HAP-1 (cell line): ENCODE measurements at places on chromosomes 4 and X.

DNA sequence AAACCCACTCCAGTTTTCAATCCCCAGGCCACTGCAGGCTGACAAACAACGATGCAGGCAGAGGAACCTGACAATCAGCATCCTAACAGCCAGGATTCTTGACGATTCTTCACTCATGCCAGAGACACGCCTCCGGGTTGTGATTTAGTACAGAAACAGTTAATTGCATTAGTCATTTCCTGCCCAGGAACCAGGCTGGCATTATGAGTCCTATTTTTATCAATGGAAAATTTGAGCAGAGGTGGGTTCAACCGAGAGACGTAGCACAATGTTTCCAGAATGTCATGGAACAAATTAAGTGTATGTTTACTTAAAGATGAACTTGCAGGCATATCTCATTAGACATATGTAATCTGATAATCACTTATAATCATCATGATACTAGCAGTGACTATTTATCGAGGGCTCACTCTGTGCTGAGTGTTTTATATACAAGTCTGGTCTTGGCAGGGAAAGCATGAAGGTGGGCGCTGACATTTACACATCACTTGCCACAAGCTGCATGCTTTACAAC is 159.7 kb downstream of the NSUN7 start:
- DNase-seq = no peak

GRCh38 chr4:81606166-81606565 is 134.5 kb upstream of the RASGEF1B start:
- no peak for DNase-seq

DNA sequence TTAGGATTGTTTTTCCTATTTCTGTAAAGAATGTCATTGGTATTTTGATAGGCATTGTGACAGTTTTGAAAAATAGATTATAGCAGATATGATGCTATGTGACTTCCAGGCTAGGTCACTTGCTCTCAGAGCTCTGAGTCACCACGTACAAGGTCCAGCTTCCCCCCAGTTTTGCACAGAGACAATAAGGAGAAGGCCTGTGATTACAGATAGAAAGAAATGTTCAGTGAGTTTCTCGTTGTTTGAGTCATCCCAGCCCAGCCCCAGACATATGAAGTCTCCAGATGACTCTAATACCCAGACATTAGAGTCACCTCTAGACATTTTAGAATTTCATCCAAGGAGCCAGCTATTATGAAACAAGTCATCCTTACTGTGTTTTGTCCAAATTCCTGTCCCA is 57.2 kb downstream of the MFAP3L start:
- no peak for DNase-seq

DNA sequence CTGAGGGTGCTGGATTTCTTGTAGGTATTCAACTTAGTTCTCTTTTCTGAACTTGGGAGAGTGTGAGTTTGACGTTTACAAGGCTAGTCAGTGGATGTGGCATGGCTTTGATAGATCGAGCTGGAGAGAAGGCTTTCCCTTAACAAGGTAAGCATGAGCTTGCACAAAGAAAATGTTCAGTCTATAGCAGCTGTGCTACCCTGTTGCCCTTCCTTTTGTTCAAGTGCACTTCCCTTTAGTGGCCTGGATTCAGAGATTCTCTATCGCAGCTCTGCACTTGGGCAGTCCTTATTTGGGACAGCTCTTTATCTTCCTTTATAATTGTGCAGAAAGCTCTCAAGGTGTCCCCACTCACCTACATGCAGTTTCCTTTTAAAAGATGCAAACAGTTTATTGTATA is 198.0 kb downstream of the ARHGAP24 start:
- DNase-seq = no peak

DNA sequence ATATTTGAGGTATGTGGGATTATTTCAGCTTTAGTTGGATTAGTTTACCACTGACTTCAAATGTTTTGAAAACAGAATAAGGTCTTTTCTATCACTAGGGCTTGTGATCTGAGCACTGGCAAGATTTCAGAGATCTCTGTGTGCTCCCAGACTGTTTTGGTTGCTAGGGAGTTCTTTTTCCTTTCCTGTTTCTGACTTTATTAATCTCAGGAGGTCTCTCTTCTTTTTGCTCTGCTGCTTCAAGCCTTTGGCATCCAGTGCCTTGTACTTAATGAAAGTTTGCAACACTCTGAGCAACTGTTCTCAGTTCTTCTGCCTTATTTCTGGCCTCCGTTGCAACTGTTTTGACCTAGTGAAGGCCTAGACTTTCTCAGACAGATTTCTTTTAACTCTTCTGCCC is 32.1 kb upstream of the PAQR3 start:
- DNase-seq = no peak

DNA sequence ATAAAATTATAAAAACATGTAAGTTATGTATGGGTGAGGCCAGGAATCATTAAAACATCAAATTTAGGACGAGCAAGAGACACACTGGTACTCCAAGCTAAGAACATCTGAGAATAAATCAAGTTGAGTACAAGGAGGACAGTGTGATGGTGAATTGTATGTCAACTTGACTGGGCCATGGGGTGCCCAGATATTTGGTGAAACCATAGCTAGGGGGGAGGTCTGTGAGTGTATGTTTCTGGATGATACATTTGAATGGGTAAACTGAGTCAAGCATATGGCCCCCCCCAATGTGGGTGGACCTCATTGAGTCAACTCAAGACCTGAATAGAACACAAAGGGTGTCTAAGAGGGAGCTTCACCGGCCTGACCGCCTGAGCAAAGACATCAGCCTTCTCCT is 115.3 kb upstream of the BCOR start:
- DNase-seq = no peak

DNA sequence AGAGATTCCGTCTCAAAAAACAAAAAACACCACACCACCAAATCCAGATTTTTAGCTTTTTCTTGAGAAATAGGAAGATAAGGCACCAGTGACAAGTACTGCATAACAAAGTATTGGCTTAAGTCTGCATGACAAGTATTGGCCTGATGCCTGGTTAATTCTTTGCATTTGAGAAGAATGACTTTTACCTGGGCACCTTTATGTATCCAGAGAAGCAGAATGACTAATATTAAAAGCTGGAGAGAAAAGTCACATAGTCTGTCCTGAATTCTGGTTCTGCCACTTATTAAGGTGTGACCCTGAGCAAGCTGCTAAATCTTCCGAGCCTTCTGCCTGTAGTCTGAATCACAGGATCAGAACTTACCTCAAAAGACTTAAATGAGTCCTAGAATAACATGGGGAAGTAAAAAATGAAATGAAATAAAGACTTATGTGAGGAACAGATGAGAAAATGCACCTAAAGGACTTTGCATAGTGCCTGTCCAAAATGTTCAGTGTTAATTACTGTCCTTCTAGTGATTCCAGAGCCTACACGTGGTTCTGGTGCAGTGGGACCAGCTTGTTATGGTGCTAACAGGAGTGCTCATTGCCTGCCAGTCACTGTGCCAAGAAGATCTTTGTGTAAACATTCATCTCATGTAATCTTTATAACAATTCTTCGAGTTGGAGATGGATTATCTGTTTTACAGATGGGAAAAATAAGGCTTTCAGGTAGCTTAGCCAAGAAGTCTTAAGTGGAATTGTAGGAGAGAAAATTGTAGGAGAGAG is 31.6 kb downstream of the UGDH start:
- no peak for DNase-seq
